ENCODE measurements at places on chromosomes 2 and 18.

GRCh38 chr2:8633735-8634313 is 48.0 kb upstream of the ID2 start:
- DNase-seq, result no peak

- DNase-seq, result peak; percentile 93
Measured at GRCh38 chr18:74495581-74496507, at the start of gene CNDP2. Gene CNDP2 (plus strand): TSS chr18:74496363. CDS start chr18:74499974, 3,611 bp downstream.

- DNase-seq, result no peak
Measured at GRCh38 chr2:199581935-199582360, 124.2 kb upstream of the SATB2 start.

- peak; percentile 51 for DNase-seq
Measured at GRCh38 chr2:54595999-54596902, 127.2 kb upstream of the EML6 start.

- peak; percentile 23 for DNase-seq
Measured at GRCh38 chr2:172967036-172967982, 108.3 kb upstream of the MAP3K20 start.

GRCh38 chr2:182422864-182423263 is 4.0 kb downstream of the PDE1A start:
- no peak for DNase-seq

DNA sequence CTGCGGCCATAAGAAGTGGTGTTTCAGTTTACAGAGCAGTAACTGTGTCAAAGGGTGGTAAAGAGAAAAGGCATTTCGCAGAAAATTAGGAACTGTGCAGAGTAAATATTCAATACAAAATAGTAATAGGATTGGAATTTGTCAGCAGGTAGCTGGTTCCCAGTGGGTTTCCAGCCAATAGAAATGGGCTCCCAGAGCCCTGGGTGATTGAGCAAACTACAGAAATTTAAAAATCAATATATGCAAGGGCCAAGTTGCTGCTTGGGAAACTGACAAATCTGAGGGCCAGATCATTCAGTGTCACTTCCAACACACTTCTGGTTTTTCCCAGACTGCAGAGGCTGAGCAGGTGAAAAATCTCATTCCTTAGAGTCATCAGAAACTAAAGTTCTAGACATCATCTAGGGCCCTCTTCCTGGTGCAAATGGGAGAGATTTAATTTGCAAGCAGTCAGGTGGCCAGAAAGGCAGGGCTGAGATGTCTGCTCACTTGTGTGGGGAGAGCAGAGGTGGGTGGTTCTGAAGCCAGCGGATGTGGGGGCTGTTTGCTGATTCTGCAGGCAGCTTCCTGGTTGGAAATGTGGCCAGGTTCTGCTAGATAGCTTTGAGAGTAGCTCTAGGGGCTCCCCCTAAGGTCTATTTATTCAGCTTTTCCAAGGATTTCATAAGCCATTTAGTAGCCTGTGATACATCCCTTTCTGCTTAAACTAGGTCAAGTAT is 182.4 kb downstream of the NCK2 start:
- peak; percentile 35 for DNase-seq

DNA sequence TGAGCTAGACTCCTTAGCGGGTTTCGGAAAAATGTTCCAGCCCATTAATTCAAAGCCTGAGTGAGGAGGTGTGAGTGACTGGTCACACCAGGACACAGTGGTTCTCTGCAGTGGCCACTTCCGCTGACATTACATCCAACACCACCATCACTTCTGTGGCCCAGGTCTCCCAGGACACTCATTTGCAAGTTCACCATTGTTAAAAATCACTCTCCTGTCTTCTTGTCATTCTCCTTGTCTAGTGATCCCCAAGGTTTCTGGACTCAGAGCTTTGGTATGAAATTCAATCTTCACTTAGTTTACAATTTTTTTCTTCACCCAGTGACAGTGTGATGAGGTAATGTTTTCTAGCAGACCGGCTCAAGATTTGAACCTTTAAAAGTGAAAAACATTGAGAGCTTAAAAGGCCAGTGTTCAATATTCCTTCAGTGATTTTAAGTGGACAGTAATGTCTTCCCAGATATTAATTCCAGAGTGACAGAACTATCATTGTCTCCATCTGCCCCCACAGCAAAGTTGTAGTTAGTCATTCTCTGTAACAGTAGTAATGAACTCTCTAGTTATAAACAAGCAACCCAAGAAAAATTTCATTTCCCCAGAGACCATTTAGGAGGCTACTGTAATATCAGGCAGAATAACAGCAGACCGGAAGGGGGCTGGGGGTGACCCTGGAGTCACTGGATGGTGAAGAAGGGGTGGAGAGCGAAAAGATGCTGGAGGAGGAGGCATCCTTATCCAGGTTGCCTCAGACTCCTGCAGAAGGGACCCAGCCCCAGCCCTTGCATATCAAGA is 164.9 kb downstream of the GFPT1 start:
- DNase-seq, result no peak

- DNase-seq, result no peak
Measured at GRCh38 chr2:217995731-217996231, 7.0 kb downstream of the TNS1 start.

DNA sequence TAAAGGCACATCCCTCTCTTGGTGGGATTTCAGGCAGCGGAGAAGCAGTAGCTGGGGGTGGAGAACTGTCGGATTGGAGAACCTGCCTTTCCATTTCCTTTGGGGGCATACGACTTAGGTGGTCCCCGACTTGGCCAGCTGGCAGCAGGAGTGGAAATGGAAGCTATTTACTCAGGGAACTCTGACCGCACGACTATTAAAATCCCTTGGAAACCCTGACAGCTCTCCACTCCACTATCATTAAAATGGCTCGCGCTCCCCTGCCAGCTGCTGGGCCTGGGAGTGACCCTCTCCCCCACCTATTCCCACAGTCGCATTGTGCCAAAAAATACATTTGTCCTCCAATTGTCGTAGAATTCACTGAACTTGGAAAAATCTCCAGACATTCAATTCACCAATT is 77.7 kb upstream of the APCDD1 start:
- no peak for DNase-seq

- no peak for DNase-seq
Measured at GRCh38 chr2:9135822-9136558, 70.6 kb upstream of the ASAP2 start.

DNA sequence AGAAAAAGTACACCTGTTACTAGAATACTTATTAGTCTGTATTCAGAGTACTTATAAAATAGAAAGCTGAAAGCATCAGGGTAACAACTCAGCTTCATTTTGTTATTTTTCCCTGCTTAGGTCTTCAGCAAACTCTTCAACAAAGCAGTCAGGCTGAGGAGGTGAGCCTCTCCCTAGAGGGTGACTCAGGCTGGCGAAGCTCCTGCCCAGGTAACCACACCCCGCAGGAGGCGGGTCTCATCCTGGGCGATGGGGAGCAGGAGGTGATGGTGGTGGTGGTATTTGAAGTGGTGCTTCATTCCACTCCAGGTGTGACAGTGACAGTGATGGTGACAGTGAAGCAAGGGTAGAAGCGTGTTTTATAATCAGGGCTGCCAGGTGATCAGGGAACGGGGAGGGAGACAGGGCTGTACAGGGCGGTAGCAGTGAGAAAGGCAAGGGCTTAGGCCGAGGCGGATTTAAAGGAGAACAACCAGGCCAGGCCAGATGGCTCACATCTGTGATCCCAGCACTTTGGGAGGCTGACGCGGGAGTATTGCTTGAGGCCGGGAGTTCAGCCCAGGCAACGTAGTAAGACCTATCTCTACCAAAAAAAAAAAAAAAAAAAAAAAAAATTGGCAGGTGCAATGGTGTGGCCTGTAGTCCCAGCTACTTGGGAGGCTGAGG is 127.1 kb downstream of the SOCS6 start:
- DNase-seq, result no peak

GRCh38 chr2:56580242-56580641 is 396.5 kb downstream of the CCDC85A start:
- no peak for DNase-seq

GRCh38 chr2:25165992-25166875 is 2.1 kb downstream of the POMC start:
- DNase-seq, result peak; percentile 51

- no peak for DNase-seq
Measured at GRCh38 chr18:59554796-59555335, 142.4 kb downstream of the CCBE1 start.

DNA sequence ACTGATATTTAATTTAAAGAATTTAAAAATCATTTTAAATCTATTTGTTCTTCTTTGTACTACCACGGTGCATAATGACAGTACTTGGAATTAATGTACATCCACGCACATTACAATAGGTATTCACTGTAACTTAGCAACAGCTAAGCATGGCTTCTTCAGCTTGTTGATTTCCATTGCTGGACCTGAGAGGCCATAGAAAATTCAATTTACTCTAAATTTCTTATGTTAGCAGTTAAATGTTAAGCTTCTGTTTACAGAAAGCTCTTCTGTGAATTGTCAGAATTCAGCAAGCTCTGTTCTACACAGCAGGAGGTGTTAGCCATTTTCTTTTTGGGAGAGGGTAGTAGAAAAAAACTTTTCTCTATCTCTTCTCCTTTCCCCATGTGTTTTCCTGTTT is 1149.3 kb upstream of the CDH2 start:
- DNase-seq, result no peak

GRCh38 chr2:30208453-30208852 is 22.9 kb upstream of the LBH start:
- DNase-seq, result peak; percentile 18

GRCh38 chr18:22475426-22476100 is 57.8 kb upstream of the CTAGE1 start:
- DNase-seq, result no peak

GRCh38 chr18:22300665-22301636 is 116.8 kb downstream of the CTAGE1 start:
- DNase-seq, result no peak

- DNase-seq, result no peak
Measured at GRCh38 chr2:150076281-150076680, 411.2 kb downstream of the RND3 start.

DNA sequence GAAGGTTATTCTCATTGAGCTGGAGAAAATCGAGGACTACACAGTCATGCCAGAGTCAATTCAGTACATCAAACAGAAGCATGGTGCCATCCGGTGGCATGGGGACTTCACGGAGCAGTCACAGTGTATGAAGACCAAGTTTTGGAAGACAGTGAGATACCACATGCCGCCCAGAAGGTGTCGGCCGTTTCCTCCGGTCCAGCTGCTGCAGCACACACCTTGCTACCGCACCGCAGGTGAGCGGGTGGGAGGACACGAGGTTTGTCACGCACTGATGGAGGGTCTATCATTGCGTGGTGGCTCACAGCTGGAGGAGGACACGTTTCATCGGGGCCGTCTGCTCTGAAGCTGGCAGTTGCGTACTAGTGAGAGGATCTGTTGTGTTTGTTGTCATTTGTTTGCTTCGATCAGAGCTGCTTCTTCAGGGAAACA is 48.2 kb downstream of the IL1RL2 start:
- no peak for DNase-seq

GRCh38 chr2:166494140-166494624 is at the start of gene SCN7A:
Gene SCN7A (minus strand): TSS chr2:166494249. CDS start chr2:166477696, 16,553 bp downstream.
- DNase-seq, result peak; percentile 49

DNA sequence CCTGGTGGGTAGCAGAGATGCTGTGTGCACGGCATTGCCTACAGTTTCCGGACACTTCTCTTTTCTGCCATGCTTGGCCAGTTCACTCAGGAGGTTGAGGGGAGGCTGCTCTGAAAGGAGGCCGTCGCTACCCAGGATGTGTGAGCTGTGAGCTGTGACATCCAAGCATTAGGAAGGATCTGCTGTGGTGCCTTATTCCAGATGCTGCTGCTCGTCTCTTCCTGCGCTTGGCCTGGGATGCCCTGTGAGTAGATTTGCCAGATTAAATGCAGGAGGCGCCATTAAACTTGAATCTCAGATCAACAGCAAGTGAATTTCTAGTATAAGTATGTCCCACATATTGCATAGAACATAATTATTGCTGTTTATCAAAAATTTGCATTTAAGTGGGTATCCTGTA is 124.2 kb upstream of the SIX3 start:
- DNase-seq, result no peak

DNA sequence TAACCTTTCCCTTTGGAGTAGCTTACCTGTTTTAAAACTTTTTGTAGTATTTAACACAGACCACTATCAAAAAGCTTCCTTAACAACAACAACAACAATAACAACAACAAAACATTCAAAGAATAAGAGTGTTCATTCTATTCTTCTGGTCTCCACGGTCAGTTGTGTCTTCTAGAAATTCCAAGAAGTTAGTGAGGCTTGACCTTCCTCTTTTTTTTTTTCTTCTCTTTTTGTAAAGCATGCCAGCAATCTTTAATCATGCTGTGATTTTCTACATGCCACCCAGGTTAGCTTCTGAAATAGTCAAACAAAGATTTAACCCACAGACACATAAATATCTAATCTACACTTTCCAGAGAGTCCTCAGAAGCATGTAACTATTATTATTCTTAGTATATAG is 28.4 kb upstream of the KLHL14 start:
- DNase-seq, result no peak

All from NCI-H2029 (cell line).